ENCODE measurements at places on chromosomes 5 and 9.
A peak's percentile ranks its signal among the peaks of the same experiment; 100 is the strongest.

GRCh38 chr9:115922444-115922843 lies 231.1 kb upstream of the PAPPA start:
- H3K4me3 ChIP-seq = no peak overlapping the region
- H3K27ac ChIP-seq = no peak overlapping the region
- no peaks in the 10 kb centered on the region for H3K36me3 ChIP-seq
- H3K27me3 ChIP-seq = no peaks in the 10 kb centered on the region
- no peaks in the 10 kb centered on the region for H3K4me1 ChIP-seq
- no peak for DNase-seq

- H3K4me3 ChIP-seq = no peak overlapping the region
- no peaks in the 10 kb centered on the region for H3K27me3 ChIP-seq
- H3K36me3 ChIP-seq = no peaks in the 10 kb centered on the region
- no peaks in the 10 kb centered on the region for H3K4me1 ChIP-seq
- H3K27ac ChIP-seq = no peak overlapping the region
These were observed 13.0 kb upstream of the SPINK4 start for GRCh38 chr9:33227008-33227398.

DNA sequence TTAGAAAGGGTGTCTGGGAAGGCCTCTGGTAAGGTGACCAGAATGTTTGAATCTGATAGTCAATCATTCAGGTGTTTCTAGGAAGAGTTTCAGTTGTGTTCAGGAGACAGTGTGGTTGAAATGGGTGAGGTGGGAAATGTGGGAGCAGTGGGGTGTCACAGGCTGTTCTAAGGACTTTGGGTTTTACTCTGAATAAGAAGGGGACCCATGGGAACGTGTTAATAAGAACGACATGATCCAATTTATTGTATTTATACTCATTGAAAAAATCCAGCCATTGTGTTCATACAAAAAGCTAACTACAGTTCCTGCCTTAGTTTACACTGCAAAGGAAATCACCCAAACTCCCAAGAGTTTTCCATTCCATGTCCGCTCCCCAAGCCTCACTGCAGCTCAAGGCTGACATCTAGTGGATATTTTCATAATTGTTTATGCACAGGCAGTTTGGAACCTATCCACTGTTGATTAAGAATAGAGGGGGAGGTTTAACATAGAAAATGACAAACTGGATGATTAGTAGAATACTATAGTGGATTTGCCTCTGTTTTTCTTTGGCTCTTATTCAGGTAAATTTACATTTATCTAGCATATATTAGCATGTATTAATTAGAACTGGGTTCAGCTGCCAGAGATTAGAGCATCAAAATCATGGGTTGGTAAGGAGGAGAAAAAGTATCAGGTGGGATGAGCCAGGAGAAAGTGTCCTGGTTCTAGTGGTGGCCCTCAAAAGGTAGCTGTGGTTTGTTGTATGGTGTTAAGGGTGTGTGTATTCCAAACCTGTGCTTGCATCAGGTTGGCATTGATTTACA lies 17.7 kb downstream of the CAVIN4 start:
- no peak overlapping the region for H3K27ac ChIP-seq
- DNase-seq = peak; percentile 48
- H3K27me3 ChIP-seq = no peaks in the 10 kb centered on the region
- no peaks in the 10 kb centered on the region for H3K36me3 ChIP-seq
- H3K4me3 ChIP-seq = no peak overlapping the region

GRCh38 chr9:131227959-131228460 lies 48.3 kb downstream of the FAM78A start:
- DNase-seq = no peak
- no peak overlapping the region for H3K4me3 ChIP-seq
- H3K36me3 ChIP-seq = no peaks in the 10 kb centered on the region
- H3K27ac ChIP-seq = no peak overlapping the region
- no peaks in the 10 kb centered on the region for H3K27me3 ChIP-seq

DNA sequence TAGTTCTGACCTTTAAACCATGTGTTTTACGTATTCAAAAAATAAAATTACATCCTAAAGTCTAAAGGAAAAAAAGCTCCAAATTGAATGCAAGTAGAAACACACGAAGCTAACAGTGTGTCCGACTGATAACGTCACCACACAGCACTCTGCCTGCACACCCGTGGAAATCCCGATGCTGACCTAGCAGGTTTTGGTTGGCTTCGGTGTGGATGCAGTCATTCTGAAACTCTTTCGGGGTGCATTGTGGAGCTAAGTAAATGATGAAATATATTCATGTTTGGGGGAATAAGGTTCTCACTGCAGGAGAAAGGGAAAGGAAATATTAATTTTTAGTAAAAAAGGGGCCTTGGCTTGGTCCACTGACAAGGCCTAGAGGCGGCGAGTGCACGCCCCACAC lies 2.0 kb downstream of the RASGEF1C start:
- H3K27ac ChIP-seq = no peak overlapping the region
- no peaks in the 10 kb centered on the region for H3K4me1 ChIP-seq
- no peak overlapping the region for H3K4me3 ChIP-seq
- H3K36me3 ChIP-seq = no peaks in the 10 kb centered on the region
- peaks cover 8% of the 10 kb centered on the region for H3K27me3 ChIP-seq

DNA sequence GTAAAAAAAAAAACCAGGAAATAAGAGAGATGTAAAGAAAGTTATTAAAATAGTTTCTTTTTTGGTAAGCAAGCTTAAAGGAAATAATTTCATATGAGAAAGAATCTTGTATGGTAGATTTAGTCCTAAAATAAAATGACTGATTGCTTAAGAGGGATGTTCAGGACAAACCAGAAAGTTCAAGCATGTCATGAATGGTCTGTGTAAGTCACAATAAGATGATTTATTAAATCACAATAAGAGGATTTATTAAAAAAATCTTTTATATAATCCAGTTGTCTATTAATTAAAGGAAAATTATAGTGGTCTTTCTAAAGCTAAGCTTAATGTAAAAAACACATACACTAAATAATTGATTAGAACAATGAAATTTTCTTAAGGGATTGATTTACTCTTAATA lies 91.8 kb upstream of the OR13F1 start:
- H3K36me3 ChIP-seq = no peaks in the 10 kb centered on the region
- no peak overlapping the region for H3K27ac ChIP-seq
- no peaks in the 10 kb centered on the region for H3K4me1 ChIP-seq
- no peaks in the 10 kb centered on the region for H3K27me3 ChIP-seq
- DNase-seq = peak; percentile 7

DNA sequence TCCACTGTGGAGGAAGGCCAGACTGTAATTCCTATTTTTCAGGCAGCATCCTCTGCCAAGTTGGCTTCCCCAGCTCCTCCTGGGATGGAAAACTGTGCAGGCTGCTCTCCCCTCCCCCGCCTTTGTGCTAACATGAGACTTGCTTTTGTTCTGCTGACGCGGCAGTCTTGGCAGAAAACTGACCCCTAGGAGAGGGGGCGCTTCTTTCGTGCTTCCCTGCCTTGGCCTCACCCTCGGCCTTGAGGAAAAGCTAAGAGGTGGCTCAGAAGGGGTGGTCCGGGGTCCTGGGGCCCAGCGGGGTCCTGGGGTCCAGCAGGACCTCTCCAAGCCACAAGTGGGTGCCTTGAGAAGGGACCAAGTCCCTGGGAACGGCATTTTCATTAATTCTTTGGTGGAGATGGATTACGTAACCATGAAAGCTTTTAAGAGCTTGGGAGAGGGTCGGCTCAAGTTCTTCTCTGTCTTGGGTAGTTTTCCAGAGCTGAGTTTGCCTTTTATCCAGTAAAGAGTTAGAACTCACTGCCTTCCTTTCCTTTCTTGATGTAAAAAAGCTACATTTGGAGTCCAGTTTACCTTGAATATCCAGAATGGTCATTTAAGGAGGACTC lies 51.0 kb downstream of the SH3PXD2B start:
- H3K4me3 ChIP-seq = no peak overlapping the region
- H3K27me3 ChIP-seq = no peaks in the 10 kb centered on the region
- H3K4me1 ChIP-seq = peaks cover 5% of the 10 kb centered on the region

DNA sequence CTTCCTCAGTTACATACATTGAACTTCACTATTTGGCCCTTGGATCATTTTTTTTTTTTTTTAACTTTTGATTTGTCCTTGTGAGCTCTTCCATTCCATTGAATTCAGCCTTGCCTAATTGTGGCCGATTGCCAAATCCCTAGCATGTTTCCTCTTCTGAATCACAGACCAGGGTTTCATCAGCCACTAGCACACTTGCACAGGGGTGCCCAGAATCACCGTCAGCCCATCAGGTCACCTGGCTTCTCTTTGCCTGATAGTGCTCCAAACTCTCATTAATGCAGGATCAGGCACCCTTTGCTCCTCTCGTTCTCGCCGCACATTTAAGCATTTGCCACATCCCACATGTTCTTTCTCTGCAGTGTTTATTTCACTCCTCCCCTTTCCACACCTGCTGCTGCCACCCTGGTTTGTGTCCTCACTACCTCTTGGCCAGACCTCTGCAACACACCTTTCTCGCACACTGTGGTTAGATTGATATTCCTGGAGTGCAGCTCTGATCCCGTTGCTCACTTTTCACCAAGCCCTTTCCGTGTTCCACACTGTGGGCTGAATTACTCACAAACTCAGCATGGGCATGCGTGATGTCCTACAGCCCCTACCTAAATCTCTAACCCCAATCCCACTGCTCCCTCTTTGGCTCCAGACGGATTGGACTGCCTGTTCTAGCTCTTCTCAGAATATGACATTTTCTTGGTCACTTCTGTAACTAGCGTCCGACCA lies 9.8 kb downstream of the PIK3R1 start:
- H3K27me3 ChIP-seq = no peaks in the 10 kb centered on the region
- no peak overlapping the region for H3K4me3 ChIP-seq
- no peak for DNase-seq
- H3K4me1 ChIP-seq = no peaks in the 10 kb centered on the region

- peaks cover 45% of the 10 kb centered on the region for H3K36me3 ChIP-seq
- no peak overlapping the region for H3K27ac ChIP-seq
- DNase-seq = no peak
- no peak overlapping the region for H3K4me3 ChIP-seq
- H3K4me1 ChIP-seq = no peaks in the 10 kb centered on the region
- no peaks in the 10 kb centered on the region for H3K27me3 ChIP-seq
These were observed 13.8 kb downstream of the CLPTM1L start for GRCh38 chr5:1330847-1331831.

GRCh38 chr9:12695474-12695873 lies 2.3 kb downstream of the TYRP1 start:
- no peaks in the 10 kb centered on the region for H3K36me3 ChIP-seq
- no peaks in the 10 kb centered on the region for H3K27me3 ChIP-seq
- H3K4me3 ChIP-seq = no peak overlapping the region
- H3K27ac ChIP-seq = no peak overlapping the region

DNA sequence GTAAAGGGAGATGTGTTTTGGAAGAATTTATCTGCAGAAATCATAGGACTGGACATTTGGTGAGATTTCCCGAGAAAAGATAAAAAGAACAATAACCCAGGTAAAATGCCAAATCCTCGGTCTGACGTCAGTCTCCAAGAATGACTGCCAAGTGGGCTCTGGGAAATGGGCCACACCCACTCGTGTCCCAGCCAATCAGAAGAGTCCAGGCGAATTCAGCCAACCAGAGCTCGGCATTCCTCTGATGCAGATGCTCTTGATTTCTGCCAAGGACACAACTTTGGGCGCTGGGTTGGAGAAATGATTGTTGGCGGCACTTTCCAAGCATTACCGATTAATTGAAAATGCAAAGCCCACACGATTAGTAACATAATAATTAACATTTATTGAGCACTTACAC lies 73.3 kb downstream of the FGF18 start:
- no peaks in the 10 kb centered on the region for H3K27me3 ChIP-seq
- DNase-seq = no peak
- H3K36me3 ChIP-seq = no peaks in the 10 kb centered on the region
- no peak overlapping the region for H3K27ac ChIP-seq

DNA sequence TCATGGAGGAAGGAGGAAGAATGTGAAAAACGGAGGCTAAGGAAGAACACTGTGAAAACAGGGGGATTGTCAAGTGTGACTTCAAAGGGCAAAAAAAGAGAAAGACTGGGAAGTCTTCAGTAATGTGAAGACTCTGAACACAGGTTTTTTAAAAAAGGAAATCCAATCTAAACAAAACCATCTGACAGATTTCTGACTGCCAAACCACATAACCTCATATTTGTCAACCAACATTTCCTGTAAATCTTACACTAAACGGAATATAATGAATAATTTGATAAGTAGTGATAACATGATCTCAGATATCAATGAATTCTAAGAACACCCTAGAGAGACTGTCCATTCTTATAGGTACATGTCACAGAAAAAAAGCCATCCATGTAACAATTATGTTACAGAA lies 124.7 kb downstream of the FBN2 start:
- H3K27ac ChIP-seq = no peak overlapping the region
- peaks cover 2% of the 10 kb centered on the region for H3K4me1 ChIP-seq
- no peak for DNase-seq
- no peak overlapping the region for H3K4me3 ChIP-seq

DNA sequence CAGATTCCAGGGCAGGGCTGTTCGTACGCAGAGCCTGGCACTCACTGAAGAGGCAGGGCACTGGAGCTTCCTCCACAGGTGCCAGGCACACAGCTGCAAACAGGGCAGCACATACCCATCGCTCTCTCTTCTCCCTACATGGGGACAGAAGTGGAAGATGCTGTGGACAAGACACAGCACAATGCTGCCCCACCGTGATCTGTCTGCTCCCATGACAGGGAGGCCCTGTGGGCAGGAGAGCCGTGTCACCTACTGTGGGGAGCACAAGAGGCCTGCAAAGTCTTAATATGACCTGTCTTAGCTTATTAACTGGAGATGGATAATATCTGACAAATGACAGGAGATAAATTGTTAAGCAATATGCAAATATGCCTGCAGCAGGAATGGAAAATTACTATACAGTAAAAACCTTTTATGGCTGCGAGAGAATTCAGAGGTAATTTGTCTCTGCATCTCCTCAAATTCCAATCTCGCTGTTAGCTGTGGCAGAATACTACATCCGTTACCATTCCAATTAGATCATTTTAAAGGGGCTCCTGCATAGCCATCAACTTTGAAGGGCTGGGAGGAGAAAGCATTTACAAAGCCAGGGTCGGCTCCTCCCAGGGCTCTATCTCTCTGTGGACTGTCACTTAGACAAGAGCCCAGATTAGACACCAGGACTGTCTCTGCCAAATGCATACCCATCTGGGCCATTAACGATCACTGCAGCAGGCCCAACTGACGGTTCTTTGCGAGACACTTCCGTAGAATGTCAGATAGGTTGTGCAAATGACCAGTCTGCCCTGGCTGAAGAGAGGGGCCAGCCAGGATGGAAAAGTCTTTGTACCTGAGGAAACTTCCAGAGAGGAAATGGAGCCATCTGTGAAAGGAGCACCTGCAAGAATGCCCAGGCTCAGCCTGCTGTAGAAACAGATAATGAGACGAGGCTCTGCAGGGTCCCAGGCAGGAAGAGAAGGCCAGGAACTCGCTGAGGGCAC lies 90.7 kb upstream of the FSTL4 start:
- H3K27ac ChIP-seq = no peak overlapping the region
- no peaks in the 10 kb centered on the region for H3K36me3 ChIP-seq
- H3K4me3 ChIP-seq = no peak overlapping the region
- DNase-seq = no peak

DNA sequence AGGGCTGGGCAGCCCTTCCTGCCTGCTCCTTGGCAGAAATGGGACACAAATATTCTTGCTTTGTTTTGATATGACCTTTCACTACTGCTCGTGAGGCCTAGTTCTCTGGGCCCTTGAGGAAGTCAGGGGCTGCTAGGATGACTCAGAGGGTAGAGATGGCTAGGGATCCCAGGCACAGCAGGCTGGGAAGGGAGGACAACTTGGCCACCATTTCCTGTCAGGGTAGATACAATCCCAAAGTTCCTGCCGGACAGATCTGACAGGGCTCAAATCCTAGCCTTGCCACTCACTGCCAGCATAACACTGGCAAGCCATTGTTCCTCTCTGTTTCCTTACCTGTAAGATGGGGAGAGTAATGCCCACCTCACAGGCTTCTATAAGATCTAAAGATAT lies 31.7 kb upstream of the MEIKIN start:
- H3K36me3 ChIP-seq = no peaks in the 10 kb centered on the region
- H3K27ac ChIP-seq = no peak overlapping the region
- DNase-seq = no peak
- H3K27me3 ChIP-seq = no peaks in the 10 kb centered on the region
- no peak overlapping the region for H3K4me3 ChIP-seq

All from iPS DF 6.9 (cell line).